Activated CD4-positive, CD25-positive, alpha-beta regulatory T cell treated with anti-CD3 and anti-CD28 coated beads, Interleukin-2, amount 50 U/mL, for 16 hours (primary cell): ENCODE measurements at places on chromosomes 5 and 9.

GRCh38 chr5:139946440-139946839, 96.7 kb downstream of the NRG2 start:
- DNase-seq, result no peak

GRCh38 chr5:124194282-124194681, 552.2 kb downstream of the ZNF608 start:
- no peak for DNase-seq

DNA sequence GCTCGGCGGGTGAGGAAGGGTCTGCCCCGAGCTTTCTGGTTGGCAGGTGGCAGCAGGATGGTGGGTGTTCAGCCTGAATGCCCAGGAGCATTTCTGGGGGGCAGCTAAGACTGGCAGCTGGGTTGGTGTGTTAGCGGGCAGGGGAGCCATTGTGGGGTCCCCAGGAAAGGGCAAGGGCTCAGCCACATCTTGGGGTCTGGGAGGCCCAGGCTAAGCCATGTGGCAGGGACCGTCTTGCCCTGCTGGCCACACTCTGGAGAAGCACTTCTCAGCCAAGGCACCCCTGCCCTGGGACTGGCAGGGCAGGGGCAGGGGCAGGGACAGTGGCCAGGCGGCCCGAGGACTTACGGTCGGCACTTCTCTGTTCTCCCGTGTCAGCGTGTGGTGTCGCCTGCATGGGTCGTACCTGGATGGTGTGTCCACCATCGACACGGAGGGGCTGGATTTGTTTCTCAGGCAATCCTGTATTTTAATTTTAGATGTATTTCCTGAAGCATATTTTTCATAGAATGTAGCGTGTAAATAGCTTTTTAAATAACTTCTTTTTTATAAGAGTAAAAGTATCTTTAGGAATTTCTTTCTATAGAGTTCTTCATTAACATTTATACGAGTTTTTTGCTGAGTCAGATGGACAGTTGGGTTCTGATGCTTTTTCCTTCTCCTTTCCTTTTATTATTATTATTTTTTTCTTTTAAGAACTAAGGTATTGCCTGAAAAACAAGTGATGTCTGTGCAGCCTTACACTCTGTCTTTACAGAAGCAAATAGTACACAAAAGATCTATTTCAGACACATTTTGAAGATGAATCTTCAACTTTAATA, 102.0 kb downstream of the PHF2 start:
- DNase-seq, result no peak

DNA sequence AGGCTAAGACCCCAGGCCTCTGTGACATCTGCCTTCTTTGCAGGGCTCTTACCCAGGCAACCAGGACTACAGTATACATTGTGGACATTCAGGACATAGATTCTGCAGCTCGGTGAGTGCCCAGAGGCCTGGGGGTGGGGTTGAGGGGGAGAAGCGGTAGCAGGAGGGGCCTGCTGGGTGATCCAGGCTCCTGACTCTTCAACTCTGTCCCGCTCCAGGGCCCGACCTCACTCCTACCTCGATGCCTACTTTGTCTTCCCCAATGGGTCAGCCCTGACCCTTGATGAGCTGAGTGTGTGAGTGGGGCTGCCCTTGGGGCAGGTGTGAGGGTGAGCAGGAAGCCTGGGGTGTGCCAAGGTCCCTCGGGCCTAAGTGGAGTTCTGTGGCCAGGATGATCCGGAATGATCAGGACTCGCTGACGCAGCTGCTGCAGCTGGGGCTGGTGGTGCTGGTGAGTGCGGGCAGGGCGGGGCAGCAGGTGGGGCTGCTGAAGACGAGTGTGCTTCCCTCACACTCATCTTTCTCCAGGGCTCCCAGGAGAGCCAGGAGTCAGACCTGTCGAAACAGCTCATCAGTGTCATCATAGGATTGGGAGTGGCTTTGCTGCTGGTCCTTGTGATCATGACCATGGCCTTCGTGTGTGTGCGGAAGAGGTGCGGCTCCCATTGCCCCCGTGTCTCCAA, 19.8 kb downstream of the GPRIN1 start:
- DNase-seq, result no peak

- no peak for DNase-seq
Measured at GRCh38 chr9:123335193-123335985, 20.6 kb upstream of the CRB2 start.

GRCh38 chr5:74865804-74866595, at the start of gene FAM169A:
FAM169A (minus strand) TSS chr5:74866387; CDS start chr5:74841676, 24,711 bp downstream.
- no peak for DNase-seq

DNA sequence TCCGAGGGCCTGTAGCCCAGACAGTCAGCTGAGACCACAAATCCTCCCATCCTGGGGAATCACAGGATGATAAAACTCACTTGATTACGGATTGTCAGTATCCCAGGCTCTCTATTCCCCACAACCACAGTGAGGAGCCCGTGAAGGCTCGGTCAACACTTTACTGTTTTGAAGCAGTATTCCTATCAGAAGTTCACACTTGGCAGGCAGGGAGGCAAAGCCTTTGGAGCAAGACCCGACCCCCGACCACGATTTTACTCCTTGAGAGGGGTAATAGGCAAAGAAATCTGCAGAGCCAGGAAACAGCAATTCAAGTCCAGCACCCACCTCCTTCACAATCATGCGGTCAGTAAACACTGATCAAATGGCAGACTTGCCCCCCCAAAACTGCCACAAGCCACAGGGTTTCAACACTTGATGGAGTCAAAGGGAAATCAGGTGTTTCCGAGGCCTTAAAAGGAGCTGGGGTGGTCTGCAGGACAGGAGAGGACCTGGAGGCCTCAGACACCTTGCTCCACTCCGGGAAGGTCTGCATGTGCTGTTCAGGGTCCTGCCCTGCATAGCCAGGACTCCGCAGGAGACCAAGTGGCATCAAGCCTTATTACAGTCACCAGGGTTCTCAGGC, 25.2 kb downstream of the BICD2 start:
- DNase-seq, result no peak

DNA sequence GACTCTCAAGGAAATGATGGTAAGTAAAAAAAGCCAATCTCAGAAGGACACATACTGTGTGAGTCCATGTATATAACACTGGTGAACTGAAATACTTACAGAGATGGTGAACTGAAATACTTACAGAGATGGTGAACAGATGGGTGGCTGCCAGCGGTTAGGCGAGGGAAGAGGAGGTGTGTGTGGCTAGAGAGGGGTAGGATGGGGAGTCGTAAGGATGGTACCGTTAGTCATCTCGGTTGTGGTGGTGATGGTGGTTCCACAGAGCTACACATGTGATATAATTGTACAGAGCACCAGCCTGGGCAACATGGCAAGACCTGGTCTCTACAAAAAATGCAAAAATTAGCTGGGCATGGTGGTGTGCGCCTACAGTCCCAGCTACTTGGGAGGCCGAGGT, 113.6 kb upstream of the RAPGEF1 start:
- DNase-seq, result no peak

DNA sequence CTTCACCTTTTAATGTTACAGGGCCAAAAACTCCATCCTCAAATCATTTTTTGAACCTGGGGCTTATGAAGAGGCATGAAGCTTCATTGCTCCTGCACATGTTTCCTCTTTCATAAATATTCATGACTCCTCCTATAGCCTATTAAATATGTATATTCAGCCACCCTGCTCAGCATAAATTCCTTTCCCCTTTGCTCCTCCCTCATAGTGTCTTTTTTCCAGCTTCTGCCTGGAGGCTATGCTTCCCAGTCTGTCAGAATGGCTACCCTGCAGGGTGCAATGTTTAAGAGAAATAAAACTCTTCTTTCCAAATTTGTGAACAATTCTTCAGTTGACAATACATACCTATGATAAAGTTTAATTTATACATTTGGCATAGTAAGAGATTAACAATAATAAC, 1082.9 kb upstream of the CDH18 start:
- DNase-seq, result no peak

GRCh38 chr5:101897914-101898313, 398.2 kb downstream of the SLCO4C1 start:
- no peak for DNase-seq

DNA sequence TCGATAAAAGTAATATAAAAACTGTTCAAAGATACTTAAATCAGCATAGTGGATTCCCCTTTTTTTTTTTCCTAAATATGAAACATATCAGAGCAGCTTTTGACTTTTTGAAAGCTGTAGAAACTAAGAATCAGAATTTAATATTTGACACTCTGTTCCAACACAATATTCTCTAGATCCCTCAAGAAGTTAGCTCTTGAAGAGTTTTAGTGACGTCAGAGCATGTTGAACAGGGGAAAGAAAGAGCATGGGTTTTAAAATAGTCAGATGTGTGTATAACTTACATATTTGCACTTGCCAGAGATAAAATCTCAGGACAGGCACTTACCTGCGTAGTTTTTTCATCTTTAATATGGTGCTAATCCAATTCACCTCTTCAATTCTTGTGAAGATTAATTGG, 75.2 kb upstream of the FBXL7 start:
- no peak for DNase-seq

GRCh38 chr9:98867103-98867428, 59.6 kb downstream of the GALNT12 start:
- no peak for DNase-seq

- no peak for DNase-seq
Measured at GRCh38 chr5:72943307-72943706, 12.5 kb upstream of the FCHO2 start.

DNA sequence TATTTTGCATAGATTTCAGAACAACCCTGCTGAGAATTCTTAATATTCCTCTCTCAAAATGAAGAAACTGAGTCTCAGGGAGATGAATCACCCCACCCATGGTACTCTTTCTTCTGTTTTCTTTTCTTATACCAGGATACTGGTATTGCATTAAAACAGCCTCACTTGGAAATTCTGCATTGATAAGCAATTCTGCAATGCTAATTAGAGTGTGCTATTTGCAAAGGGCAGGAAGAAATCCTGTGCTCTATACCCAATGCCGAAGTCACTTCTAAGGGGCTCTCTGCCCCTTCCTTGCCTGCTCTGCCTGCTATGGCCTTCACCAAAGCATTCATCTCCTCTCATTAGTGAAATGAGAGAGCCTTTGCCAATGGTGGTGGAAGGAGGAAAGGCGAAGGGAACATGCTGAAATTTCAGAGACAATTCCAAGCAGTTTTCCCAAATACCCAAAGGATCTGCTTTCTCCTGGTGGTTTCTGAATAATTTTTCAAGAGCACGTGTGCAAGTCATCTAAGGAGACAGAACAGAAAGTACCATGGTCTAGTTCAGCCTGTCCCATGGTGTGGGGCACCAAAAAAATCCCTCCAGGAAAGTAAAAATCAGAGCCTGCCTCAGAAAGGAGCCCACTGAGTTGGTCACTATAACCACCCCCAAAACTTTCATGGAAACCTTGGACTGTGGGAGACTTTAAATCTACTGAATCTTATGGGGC, 156.5 kb downstream of the PAPPA start:
- no peak for DNase-seq

- DNase-seq, result no peak
Measured at GRCh38 chr9:68574150-68574549, 33.5 kb upstream of the TMEM252 start.

GRCh38 chr9:79824265-79824664, 252.5 kb downstream of the TLE4 start:
- no peak for DNase-seq

GRCh38 chr5:15650266-15650665, 150.3 kb downstream of the FBXL7 start:
- no peak for DNase-seq

DNA sequence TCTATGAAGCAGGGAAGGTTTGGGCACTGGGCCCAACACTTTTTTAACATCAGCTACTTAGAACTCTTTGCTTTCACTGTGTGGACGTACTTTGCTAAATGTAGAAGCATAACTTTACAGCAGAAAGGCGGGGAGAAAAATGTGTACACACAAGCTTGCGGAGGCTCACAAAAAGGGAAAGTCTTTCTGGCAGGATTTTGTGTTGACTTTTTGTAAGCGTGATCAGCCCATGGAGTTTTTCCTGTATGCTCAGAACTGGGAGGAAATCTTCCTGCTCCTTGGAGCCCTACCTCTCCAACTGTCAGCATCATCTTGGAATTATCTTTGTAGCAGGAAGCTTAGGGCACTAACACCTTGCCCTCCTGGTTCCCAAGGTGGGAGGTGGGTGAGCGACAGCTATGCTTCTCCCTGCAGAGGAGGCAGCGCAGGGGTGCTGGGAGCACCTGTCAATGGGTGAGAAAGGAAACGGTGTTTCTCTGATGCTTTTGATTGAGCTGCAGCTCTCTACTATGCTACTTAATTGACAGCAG, 321.9 kb downstream of the GADD45G start:
- DNase-seq, result no peak

GRCh38 chr5:129474544-129474943, 14.4 kb downstream of the ADAMTS19 start:
- no peak for DNase-seq

DNA sequence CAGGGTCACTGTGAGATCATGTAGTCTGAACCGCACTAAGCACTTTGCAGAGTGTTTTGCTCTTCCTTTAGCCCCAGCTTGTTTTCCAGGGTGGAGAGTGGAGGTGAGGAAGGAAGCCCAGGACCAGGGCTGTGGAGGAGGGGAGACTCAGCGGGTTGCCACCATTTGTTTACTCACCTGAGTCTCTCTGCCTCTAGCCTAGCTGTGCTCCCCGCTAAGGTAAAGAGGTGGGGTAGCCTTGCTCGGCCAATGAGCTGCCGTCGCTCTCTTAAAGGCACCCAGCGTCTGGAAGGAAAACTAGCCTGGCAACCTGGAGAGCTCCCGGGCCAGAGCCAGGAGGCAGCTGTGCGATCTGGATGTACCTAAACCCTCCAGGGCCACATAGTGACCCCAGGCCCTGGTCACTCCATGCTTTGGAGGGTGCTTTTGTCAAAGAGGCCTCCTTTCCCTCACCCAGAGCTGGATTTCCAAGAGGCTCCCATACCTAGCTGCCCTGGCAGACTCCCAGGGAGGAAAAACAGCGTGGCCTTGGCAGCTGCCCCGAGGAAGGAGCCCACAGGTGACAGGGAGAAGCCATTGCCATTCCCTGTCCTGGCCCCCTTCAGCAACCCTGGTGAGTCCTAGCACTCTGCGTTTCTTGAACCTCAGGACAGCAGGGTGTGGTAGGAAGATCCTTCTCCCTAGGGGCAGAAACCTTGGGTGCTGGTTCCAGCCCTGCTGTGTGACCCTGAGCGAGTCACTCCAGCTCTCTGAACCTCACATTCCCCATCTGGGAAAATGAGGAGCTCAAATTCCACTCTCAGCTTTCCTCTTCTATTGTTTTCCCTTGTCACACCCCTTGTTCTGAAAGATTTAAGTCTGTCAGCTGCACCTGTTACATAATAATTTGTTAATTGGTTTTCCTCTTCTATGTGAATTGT, 42.4 kb upstream of the LARP1 start:
- no peak for DNase-seq

DNA sequence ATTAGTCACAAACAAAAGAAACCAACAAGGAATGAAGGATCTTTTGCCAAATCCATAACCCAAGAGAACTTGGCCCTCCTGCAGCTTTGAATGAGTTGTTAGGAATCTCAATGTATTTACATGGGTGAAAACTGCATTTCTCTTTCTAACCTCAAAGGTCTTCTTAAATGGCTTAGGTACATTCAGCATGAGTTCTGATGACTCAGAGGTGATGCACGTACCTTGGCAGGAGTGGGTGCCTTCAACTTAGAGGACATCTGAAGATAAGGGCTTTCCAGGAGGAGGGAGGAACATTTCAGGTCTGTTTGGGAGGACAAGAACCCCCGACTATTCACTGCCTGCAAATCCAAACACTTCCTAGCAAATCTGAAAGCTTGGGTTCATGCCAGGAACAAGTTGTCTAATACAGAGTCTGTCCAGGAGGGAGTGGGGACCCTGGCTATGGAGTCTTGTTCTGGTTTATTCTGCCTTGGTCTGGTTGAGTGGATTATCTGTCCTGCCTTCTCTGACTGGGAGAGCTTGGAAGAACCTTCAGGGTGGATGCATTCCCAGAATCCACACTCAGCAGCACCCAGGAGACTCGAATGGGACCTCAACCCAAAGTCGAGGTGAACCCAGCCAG, 65.7 kb downstream of the IRX2 start:
- no peak for DNase-seq

GRCh38 chr5:173554989-173555705, 61.3 kb downstream of the BOD1 start:
- no peak for DNase-seq
